ENCODE measurements at places on chromosomes 7 and 10. TPM values are rescaled to one million over a fixed set of nuclear protein-coding genes. Genes with fewer than 3 reads are reported as not detected.

DNA sequence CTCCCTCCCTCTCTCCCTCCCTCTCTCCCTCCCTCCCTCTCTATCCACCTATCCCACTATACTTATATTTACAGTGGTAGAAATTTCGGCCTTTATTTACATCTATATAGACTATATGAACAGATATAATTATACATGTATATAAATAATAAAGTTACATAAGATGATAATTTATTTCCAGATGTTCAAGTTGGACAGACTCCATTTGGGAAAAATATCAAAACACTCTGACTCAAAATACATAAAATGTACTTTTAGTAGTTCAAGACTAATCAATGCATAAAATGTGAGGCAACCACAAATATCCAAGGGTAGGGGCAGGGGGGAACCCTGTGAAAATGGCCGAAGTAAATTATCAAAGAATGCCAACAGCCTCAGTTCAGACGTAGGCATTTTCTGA is 203.0 kb downstream of the FANK1 start:
- no peak for DNase-seq

DNA sequence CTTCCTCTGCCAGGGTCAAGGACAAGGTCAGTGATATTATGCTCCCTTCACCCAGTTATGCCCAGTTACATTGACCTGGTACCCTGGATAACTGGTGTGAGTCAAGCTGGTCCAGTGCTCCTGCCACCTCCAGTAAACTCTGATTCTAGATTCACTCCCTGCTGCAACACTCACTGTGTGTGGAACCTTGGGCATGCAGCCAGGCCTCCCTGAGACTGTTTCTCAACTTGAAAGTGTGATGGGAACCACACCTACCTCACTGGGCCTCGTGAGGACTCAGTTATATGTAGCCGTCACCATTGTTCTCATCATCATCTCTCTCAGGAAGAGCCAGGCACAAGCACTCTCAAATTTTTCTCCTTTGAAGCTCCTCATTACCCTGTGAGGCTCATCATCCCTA is 935 bp upstream of the ZNF736 start:
- DNase-seq: no peak

- no peak for DNase-seq
These were observed 79.2 kb downstream of the PHTF2 start for GRCh38 chr7:77877791-77878190.

DNA sequence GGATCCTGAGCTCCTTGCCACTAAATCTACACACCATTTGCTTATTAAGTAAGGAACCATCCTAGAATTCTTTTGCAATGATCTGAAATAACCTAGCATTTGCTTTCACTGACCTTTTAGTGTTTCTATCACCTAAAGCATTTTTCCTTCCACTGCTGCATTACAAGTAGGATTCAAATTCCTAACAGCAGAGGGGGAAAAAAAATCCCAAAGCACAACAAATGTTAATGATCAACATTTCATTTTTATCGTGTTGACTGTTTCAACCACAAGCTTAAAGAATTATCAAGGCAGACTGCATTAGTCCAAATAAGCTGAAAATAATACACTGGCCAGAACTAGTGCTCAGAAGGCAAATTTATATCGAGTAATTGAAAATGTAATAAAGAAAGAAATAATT is 174.7 kb upstream of the TCF7L2 start:
- peak; percentile 46 for DNase-seq

DNA sequence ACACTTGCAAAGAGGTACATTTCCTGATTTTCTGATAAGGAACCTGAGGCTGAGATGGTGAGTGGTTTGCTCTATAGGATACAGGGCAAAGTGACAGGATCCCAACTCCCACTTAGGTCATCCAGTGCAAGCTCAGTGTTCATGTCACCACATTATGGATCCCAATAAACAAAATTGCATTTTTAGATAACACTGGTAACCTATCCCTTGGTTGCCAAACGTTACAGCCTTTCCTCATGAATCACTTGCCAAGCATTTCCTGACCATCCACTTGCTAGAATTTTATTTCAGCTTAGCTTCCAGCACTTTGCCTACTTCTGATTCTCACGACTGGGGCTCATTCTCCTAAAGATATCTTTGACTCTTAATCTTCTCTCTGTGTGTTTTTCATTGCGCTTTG is 131.4 kb upstream of the ODAD2 start:
- peak; percentile 33 for DNase-seq

- DNase-seq: no peak
These were observed 14.7 kb upstream of the LMBR1 start for GRCh38 chr7:156907656-156908055.

PRPS1L1 gene
- not detected for total RNA-seq

DNA sequence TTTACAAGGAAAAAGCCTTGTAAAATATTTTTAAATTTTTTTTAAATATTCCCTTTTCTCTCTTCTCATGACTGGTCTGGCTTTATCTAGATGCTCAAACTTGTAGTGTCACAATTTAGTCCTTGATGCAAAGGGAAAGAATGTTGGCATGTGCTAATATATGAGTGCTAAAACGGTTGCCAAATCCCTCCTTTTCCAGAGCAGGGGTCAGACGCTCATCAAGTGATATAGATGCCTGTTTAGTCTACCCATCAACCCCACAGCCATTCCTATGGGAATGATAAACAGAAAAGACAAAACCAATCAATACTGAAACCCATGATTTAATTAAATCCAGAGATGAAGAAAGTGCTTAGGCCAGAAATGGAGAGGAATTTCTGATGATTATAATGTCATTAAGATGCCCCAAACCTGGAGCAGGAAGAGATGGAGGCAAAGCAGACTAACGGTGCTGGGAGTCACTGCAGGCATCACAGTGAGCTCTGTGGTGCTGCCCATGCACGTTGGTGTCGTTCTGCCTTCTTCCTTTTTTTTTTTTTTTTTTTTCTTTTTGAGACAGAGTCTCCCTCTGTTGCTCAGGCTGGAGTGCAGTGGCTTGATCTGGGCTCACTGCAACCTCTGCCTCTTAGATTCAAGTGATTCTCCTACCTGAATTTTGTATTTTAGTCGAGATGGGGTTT is 210.1 kb upstream of the STK17A start:
- no peak for DNase-seq

GRCh38 chr7:4738711-4739527 is 36.5 kb upstream of the AP5Z1 start:
- peak; percentile 89 for DNase-seq

Data from fibroblast of the aortic adventitia (primary cell).